ENCODE measurements at places on chromosomes 5 and 9. TPM values are rescaled to one million over a fixed set of nuclear protein-coding genes. Genes with fewer than 3 reads are reported as not detected.

- no peak for DNase-seq
Observed at GRCh38 chr9:9592104-9592503, 1020.7 kb downstream of the PTPRD start.

The GABRP gene
- not detected for total RNA-seq

GRCh38 chr9:108212184-108212583 lies 643.6 kb downstream of the ACTL7B start:
- DNase-seq = no peak

GRCh38 chr9:111914749-111915424 lies 18.3 kb downstream of the UGCG start:
- no peak for DNase-seq

GRCh38 chr9:136208675-136209074 lies 3.7 kb upstream of the LHX3 start:
- no peak for DNase-seq

DNA sequence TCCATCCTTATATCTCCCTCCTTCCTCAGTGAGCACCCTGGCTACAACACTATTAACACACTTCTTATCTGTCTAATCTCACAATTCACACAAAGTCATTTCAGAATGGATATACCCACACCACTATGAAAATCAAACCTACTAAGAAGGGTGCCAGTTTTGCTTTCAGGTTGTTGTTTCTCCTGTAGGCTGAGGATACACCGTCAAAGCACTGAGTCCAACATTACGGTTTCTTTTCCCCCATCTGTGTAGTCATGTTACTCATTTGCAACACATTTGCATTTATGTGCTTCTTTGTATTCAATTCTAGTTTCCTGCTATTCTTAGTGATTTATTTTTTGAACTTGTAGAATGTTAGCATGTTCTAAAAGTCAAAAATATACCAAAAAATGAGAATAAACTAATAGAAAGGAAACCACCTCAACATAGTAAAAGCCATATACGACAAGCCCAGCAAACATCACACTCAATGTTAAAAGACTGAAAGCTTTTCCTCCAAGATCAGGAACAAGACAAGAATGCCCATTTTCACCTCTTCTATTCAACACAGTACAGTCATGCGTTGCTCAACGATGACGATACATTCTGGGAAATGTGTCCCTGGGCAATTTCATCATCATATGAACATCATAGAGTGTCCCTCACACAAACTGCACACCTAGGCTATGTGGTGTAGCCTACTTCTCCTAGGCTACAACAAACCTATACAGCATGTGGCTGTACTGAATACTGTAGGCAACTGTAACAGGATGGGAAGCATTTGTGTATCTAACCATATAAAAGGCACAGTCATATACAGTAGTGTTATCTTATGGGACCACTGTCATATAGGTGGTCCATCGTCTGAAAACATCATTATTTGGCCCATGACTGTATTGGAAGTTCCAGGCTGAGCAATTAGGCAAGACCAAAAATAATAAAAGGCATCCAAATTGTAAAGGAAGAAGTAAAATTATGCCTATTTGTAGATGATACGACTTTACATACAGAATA lies 6.3 kb downstream of the ROR2 start:
- no peak for DNase-seq

The PTGDS gene
- total RNA-seq = 28.5 TPM

- peak; percentile 71 for DNase-seq
Observed at GRCh38 chr5:926417-927171, 33.9 kb downstream of the TRIP13 start.

DNA sequence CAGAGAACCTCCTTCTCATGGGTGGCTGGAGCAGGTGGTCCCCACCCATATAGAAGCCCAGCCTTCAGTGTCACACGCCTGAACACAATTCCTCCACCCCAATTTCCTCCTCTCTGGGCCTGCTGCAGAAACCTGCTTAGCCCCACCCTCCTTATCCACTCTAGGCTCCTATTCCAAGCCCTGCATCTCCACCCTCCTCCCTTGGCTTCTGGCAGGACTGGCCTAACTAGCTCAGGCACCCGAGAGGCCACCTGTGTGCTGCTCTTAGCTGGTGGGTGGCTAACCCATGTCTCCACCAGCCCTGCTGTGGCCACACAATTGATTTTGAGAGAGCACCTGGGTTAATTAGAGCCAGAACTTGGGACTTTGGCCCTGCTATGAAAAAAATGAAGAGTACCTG lies 77.3 kb upstream of the ATP10B start:
- DNase-seq = no peak

The EMB gene
- 4.2 TPM for total RNA-seq

DNA sequence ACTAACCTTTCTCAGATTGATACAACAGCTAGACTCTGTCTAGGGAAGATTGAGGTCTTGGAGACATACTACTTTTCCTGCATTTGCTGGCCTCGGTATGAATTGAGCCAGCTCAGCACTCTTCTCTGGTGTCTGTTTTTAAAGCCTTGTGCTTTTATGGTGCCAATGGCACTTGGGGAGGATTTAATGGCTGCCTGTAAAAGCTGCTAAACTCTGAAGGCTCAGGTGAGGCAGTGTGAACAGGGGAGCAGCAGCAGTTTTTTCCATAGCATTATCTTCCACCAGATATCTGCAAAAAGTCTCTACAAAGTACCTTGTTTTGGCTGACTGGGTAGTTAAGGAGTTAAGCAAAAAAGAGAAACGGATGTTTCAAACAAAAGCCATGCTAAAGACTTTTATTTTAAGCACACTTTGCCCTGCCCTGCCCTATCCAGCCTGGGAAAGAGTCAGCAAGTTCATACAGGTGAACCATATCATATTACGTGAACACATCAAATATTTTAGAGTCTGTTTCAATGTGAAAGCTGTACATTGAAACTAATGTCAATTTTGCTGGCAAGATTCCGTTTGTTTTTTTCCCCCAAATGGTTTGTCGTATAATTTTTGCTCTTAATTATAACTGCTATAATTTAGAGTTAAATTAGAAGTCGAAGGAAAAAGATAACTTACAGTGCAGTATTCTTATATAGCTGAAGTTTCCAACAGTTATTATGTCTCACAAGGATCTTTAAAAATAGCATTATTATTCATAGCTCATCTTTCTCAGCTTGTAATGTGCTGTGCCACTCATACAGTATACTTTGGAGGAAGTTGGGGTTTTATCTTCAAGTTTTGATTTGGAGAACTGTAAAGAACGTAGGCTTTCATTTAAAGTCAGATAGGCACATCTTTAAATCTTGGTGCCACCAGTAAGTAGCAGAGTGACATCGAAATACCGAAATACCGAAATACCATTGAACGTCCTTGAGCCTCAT lies 424.1 kb upstream of the CD180 start:
- DNase-seq = no peak

The FAM221B gene
- not detected for total RNA-seq

The CER1 gene
- total RNA-seq = 0.99 TPM

DNA sequence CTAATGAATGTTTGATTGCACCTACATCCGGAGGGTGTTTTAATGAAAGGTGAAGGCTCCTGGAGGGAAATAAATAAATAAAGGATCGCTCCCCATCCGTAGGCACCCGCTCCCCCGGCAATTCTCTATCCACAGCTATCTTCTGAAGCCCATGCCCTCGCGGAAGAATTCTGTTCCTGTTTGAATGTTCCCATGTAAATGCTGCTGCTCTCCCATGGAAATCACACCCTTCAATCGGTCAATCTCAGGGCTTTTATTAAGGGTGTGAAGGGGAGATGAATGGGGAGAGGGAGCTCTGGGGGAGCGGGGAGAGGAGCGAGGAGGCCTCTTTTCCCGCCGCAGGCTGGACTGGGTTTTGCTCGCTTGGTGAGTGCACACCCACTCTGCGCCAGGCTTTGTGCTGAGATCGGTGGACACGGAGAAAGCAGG lies 21.1 kb upstream of the ARAP3 start:
- no peak for DNase-seq

DNA sequence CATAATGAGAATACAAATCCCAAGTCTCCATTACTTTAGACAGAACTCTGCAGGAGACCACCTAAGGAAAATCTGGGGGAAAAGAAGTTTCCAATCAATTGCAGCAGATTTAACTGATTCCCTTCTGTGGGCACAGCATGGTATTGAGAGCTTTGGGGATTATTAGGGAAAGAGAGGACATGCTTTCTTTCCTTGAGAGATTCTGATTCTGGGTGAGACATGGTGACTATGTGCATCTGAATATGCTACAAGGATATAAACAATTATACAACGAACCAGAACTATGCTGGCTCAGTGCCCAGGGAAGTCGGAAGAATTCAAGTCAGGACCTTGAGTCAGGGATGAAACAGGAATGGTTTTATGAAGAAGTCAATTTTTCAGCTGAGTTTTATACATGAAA lies 183.7 kb downstream of the PDE4D start:
- peak; percentile 70 for DNase-seq

GRCh38 chr5:8033261-8033660 lies 164.3 kb downstream of the MTRR start:
- DNase-seq = no peak
